ENCODE measurements at places on chromosomes 13 and 19. TPM values are rescaled to one million over a fixed set of nuclear protein-coding genes. Genes with fewer than 3 reads are reported as not detected.

DNA sequence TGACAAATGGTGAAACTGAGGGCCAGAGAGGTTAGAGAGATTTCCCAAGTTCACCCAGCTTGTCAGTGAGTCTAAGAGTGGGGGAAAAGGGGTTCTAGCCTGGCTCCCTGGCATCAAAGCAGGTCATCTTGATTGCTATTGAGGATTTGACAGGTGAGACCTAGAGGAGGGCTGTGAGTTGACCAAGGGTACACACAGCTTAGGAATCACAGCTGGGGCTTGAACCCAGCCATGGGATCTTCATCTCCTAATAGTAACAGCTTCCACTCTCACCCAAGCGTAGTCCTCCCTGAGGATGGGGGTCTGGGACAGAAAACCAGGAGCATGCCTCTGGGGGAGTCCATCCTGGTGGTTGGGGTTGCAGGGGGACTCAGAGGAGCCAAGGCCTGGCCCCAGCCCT, 6.8 kb downstream of the CYP4F8 start:
- DNase-seq = no peak

GRCh38 chr13:95833719-95834118, 156.8 kb downstream of the DNAJC3 start:
- no peak for DNase-seq

Gene FCHO1
- polyA plus RNA-seq = 2.5 TPM

DNA sequence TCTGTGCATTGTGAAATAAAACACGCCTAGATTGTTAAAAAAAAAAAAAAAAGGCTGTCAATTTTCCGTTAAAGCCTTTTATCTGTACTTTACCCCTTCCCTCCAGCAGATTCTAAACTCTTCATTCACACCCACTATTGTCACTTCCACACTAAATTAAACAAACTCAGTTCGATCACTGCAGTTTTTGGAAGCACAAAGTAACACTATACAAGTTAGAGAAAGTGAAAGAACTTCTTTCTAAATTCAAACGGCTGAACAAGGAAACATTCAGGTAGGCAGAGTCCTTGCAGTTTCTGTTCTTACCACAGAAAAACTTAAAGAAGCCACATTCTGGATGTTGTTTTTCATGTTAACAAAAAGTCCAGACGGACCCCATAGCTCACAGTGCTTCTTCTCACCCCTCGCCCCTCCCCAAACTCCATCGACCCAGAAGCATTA, 27.5 kb upstream of the UBE2L5 start:
- DNase-seq = no peak

GRCh38 chr19:8333767-8334457, 9.2 kb downstream of the KANK3 start:
- no peak for DNase-seq

GRCh38 chr19:35556846-35557538, 6.5 kb downstream of the ATP4A start:
- no peak for DNase-seq

Data from renal pelvis (tissue), 12 donors.